ENCODE measurements at places on chromosomes 3 and 15. TPM values are rescaled to one million over a fixed set of nuclear protein-coding genes. Genes with fewer than 3 reads are reported as not detected.

Gene COLQ
- total RNA-seq, result 1.1 TPM

DNA sequence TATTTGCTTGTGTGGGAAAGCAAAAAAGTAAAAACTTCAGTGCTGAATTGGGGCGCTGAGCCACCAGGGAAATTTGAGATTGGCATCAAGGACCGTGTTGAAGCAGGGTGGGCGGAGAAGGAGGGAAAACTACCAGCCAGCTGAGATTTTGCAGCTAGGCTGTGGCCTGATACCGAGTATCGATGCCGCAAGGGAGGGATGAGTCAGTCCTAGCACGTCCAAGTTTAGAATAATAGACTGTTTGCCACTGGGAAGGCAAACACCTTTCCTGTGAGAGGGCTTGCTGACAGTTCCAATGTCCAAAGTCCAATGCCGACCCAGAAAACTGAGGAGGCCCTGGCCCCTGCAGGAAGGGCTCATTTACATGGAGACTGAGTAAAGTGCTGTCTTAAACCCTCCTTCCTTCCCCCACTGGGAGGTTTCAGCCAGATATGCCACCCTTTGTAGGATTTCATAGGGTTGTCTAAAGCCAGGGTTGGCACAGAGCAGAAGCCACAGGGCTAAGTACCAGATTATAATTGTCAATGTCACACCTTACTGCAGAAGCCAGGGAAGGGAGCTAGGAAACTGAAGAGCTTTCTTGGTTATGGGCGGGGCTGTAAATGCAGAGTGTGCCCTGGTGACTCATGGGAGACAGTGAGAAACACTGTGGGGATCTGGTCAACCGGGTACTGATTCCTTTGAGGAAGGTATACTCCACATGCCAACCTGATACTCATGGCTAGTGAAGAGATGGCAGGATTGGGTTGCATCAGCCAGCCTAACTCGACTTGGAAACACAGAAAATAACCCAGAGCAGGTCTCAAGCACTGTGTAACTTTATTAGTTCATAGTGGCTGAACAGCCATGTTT, 28.4 kb upstream of the PIK3CB start:
- peak overlapping the region; percentile 59 for H3K27ac ChIP-seq
- DNase-seq, result no peak

- H3K27ac ChIP-seq, result no peak overlapping the region
- DNase-seq, result no peak
- H3K36me3 ChIP-seq, result no peaks in the 10 kb centered on the region
Measured at GRCh38 chr3:81152156-81152555, 609.3 kb downstream of the GBE1 start.

GRCh38 chr3:53252096-53252946, 3.5 kb downstream of the TKT start:
- H3K27ac ChIP-seq, result peak overlapping the region; percentile 82
- peaks cover 57% of the 10 kb centered on the region for H3K4me1 ChIP-seq
- H3K4me3 ChIP-seq, result peak overlapping the region; percentile 14
- DNase-seq, result no peak
